A673 (cell line): ENCODE measurements at places on chromosomes 2 and 18.

DNA sequence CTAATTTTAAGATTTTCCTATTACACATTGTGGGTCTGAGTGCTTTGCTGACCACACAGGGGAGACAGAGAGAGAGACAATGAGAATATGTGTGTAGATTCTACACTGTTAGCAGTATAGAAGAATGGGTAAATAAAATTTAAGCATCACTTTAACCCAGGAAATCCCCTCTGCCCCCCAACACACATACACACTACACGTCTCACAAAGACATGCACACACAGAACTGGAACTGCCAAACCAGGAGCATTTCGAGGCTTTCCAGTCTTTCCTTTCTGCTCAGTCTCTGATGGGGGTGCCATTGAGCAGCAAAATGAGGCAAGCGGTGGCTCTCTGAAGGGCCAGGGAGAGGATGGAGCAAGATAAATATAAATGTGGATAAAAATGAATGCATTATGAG lies 2.5 kb downstream of the MERTK start:
- DNase-seq, result peak; percentile 80

DNA sequence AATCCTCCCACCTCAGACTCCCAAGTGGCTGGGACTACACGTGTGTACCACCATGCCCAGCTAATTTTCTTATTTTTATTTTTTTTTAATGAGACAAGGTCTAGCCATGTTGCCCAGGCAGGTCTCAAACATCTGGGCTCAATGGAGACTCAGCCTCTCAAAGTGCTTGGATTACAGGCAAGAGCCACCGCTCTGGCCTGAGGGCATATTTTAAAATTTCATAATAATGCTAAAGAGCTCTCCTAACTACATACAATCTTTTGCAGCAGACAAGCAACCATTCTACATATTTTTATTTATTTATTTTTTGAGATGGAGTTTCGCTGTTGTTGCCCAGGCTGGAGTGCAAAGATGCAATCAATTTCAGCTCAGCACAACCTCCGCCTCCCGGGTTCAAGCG lies 207.0 kb downstream of the RAB3GAP1 start:
- DNase-seq, result no peak

GRCh38 chr2:61218817-61219170 lies 56.8 kb downstream of the C2orf74 start:
- DNase-seq, result no peak

DNA sequence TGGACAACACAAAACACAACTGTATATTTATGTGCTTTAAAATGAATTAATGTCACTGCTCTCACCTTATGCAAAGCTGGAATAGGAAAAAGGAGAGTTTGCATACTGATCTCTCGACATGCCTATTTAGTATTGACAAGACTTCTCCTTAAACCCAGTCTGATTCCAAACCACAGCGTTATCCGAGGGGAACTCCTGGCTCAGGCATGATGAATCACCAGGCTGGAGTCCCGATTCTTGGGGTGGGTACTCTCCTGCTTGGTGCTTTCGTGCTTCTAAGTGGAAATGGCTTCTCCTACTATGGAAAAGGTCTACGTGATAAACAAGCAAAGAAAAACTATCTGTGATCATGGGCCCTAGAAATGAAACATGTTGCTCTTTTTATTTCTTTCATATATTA lies 88.9 kb upstream of the SLC35G4 start:
- no peak for DNase-seq

GRCh38 chr2:19745318-19746136 lies 156.3 kb downstream of the TTC32 start:
- DNase-seq, result no peak

DNA sequence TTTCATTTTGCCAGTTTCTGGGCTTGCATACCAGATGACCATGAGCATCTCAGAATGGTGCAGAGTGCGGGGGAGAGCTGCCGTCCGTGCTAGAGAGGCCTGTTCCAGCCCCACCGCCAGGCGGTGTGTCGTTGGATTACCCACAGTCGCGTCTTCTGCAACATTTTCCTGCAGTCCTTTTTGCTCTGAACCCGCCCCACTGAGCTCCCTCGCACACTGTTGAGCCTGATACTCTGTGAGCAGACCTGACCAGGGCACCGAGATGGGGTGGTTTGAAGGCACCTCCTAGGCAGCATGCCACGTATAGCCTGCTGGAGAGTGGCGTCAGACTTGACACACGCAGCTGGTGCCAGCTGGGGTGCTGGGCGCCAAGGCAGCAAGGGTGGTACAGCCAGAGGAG lies 18.1 kb downstream of the PPP1R7 start:
- DNase-seq, result no peak

DNA sequence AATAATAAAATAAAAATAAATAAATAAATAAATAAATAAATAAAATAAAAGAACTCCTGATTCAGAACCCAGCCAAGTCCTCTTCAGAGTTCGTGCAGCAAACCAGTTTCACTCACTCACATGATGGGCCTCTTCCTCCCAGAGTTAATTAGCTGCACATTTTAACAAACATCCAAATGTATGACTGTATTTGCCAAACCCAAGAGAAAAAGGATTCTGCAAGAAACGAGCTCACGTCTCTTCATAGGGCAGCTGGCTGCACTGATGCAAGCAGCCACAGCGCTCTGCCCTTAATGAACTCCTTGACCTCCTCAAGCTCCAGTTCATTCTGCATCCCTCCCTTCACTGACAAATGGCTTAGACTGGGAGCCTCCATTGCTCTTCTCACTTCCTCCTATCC lies 55.1 kb downstream of the MREG start:
- no peak for DNase-seq

- DNase-seq, result peak; percentile 17
Observed at GRCh38 chr2:186460465-186460864, 25.6 kb upstream of the ZC3H15 start.

- DNase-seq, result no peak
Observed at GRCh38 chr2:44934038-44934982, 7.2 kb upstream of the SIX3 start.

DNA sequence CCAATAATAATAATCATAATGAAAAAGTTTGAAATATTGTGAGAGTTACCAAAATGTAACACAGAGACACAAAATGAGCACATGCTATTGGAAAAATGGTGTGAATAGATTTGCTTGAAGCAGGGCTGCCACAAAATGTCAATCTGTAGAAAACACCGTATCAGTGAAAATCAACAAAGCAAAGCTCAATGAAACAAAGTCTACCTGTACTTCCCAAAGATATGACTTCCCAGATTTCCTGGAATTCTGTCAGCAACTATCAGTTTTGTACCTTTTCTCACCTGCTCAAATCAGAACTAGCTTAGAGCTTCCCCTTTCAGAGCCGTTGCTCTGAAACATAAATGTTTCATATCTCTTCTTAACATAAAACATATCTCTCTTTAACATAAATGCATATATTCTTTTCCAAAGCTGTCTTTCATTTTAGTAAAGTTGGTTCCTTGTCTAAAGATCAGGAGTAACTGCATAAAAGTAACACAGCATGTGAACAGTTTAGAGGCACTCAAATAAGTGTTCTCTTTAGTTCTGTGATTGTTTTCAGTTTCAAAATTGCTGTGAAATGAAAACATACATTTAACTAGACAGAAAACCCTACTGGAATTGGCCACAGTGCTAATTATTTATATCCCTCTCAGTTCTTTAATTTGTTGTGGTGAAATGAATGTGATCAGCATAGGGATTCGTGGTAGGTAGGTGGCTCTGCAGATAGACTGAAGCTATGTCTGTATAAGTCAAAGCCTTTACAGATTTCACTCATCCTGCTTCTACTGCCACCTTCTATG lies 262.5 kb downstream of the KCNJ3 start:
- no peak for DNase-seq

- no peak for DNase-seq
Observed at GRCh38 chr2:19232312-19232711, 126.1 kb downstream of the OSR1 start.

- no peak for DNase-seq
Observed at GRCh38 chr2:16239296-16239850, 299.0 kb downstream of the MYCN start.

DNA sequence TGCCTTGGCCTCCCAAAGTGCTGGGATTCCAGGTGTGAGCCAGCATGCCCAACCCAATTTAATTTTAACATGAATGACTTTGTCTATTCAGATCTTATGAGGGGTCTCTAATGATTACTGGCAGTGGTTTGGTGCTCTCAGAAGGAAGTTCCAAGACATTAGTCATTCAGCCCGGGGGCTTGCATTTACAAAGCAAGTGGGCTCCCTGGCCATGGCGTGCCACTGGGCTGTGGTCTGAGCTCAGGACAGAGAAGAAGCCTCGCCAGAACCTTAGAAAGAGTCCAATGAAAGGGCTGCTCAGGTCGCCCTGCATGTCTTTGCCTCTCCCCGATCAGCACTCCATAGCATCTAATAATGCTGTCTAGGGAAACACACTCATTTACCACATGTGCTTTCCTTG lies 182.6 kb upstream of the CHAC2 start:
- no peak for DNase-seq

DNA sequence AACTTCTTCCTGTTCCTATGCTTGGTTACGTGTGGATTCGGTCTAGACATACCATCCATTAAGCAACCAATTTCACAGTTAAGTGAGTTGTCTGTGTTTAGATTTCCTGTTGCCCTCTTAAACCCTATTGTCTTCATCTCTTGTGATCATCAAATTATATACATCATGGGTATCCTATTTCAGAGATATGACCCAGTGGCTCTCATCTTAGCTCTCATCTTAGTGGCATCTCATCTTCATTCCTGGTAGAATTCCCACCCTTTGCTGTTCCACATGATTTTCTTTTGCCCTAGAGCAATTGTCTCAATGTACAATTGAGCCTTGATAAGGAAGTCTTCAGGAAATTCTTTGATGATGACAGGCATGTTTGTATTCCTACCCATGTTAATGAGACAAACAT lies 29.4 kb upstream of the FN1 start:
- DNase-seq, result peak; percentile 87

DNA sequence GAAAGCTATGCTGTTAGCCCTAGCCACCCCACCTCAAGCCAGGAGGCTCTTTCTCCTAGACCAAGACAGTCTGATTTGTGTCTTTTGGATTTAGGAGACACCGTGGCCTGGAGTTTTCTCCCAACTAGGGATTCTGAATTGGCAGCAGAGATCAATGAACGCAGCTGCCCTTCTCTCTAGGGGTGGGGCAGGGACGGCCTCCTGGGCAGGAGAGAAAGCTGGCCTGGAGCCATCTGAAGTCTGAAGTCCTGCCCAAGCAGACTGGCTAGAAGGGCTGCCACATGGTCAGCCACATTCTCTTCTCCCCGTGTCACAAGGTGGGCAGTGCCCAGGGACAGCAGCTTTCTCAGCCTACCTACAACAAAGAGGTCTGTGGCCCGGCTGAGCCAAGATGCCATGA lies 45.1 kb downstream of the PIEZO2 start:
- no peak for DNase-seq

GRCh38 chr18:9827793-9828505 lies 57.8 kb upstream of the TXNDC2 start:
- DNase-seq, result peak; percentile 97

DNA sequence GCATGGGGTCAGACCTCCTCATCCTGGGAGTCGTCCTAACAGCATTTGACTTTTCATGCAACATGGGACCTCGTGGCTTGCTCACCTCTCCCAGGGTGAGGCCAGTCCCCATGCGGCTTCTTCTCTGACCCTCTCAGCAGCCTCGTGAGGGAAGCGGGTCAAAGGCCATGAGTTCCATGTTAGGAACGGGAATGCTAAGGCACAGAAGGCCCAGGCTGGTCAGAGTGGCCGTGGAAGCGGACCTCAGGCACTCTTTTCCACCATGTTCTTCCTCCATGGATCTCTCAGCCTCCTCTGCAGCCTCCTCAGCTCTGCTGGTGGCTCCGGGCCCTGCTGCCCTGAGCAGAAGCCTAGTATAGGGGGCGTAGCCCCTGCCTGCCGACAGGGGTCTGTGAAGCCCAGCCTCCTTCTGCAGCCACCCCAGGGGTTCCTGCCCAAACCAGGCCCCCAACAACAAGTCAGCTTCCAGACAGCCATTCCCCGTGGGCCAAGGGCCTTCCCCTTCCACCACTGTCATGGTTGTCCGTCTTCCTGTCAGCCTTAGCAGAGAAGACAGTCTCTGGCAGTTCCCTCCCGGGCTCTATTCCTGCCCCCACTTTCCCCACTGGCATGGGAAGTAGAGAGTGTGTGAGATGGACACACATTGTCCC lies 60.0 kb upstream of the OTOF start:
- no peak for DNase-seq
